ENCODE measurements at places on chromosomes 13 and 19.

GRCh38 chr13:46648166-46648607 lies 95.2 kb downstream of the LRCH1 start:
- DNase-seq = no peak

DNA sequence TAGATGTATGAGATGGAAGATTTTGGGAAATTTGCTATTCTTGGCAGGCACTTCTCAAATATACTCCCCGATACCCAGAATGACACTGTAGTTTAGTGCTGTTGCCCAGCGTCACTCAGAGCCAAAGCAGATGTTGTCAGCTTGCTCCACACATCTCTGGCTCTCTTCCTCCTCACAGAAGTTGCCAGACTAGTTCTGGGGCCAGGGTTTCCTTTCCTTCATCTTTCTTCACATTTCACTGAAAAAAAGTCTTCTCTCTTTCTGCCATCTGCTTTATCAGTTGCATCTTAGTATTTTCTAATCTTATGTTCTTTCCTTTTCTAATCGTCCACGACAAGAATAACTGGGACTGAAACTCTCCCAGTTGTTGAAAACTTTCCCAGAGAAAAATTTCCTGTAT lies 251.4 kb downstream of the RGCC start:
- no peak for DNase-seq

GRCh38 chr19:7871437-7872305 lies 2.5 kb downstream of the PRR36 start:
- peak; percentile 38 for DNase-seq

DNA sequence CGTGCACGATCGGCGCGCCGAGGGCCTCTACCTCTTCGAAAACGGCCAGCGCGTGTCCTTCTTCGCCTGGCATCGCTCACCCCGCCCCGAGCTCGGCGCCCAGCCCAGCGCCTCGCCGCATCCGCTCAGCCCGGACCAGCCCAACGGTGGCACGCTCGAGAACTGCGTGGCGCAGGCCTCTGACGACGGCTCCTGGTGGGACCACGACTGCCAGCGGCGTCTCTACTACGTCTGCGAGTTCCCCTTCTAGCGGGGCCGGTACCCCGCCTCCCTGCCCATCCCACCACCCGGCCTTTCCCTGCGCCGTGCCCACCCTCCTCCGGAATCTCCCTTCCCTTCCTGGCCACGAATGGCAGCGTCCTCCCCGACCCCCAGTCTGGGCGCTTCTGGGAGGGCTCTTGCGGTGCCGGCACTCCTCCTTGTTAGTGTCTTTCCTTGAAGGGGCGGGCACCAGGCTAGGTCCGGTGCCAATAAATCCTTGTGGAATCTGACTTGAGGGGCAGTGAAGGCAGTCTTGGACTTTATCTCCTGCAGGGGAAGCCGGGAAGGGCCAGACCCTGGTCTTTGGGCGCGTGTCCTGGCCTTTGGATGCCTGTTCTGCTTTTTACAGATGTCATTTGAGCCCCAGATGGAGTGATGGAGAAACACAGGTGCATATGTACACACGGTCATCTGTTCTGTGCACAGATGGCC lies 2.2 kb downstream of the CLEC11A start:
- DNase-seq = no peak

DNA sequence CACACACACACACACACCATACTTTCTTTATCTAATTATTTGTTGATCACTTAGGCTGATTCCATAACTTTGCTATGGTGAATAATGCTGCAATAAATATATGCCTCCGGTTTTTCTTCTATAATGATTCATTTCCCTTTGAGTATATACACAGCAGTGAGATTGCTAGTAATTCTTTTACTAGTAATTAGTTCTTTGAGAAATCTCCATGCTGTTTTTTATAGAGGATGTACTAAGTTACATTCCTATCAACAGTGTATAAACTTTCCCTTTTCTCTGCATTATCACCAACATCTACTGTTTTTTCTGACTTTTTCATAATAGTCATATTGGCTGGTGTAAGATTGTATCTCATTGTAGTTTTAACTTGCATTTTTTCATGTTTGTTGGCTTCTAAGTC lies 1405.1 kb downstream of the PCDH9 start:
- DNase-seq = no peak

GRCh38 chr19:6076675-6077463 lies 33.4 kb downstream of the RFX2 start:
- no peak for DNase-seq

GRCh38 chr13:27926644-27927434 lies 7.0 kb downstream of the PDX1 start:
- no peak for DNase-seq

- DNase-seq = no peak
These were observed 10.4 kb upstream of the MAP2K2 start for GRCh38 chr19:4134351-4134750.

DNA sequence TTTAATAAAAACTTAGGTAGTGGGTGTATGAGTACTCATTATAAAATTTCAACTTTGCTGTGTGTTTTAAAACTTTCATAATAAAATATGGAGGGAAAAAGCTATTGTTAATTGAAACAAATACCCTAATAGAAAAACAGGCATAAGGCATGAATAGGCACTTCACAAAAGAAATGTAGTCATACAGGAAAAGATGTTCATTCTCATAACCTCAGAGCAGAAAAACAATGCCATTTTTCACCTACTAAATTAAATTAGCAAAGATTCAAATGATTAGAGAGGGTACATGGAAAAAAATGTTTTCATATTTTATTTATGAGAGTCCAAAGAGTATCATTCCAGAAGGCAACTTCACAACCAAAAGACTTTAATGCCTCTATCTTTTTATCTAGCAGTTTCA lies 20.6 kb upstream of the ELF1 start:
- no peak for DNase-seq

DNA sequence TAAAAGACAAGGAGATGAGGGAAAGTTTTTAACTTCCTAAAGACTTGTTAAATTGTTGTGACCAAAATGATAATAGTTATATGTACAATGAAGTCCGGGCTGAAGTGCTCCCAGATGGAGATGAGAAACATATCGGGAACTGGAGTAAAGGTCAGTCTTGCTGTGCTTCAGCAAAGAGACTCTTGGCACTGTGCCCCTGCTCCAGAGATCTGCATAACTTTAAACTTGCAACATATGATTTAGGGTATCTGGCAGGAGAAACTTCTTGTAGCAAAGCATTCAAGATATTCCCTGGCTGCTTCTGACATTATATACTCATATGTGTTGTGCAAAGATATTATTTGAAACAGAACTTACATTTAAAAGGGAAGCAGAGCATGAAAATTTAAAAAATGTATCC lies 786.6 kb upstream of the SLITRK6 start:
- no peak for DNase-seq

DNA sequence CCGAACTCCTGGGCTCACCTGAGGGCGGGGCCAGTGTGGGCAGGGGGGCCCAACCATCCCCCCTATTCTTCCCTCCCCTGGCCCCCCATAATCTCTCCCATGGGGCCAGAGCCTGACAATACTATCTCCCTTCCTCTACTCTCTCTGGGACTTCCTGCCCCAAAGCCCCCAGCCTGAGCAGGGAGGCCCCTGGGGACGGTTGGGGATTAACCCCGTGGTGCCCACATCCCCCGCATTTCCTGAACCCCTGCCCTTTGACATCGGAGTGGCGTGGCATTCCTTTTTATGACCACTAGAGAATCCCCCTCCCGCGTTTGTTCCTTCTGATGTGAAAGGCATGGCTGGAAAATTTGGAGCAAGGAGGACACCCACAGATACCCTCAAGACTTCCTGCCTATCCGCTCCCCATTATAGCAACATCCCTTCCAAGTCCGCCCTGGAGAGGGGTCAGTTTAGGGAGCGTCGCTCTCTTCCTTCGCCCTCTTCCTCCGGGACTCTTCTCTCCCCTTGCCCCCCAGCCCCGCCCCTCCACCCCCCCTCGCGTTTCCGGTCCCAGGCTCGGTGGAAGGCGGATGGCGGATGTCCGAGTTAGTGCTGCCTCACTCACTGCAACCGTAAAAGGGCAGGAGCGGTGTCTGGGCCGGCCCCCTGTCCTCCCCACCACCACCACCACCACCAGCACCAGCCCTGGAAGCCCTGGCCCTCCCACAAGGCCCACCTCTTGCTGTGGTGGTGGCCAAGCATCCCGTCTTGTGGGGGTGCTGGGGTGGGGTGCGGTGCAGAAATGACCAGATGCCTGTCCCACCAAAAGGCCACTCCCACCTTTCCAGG lies 1.8 kb downstream of the VASP start:
- no peak for DNase-seq

DNA sequence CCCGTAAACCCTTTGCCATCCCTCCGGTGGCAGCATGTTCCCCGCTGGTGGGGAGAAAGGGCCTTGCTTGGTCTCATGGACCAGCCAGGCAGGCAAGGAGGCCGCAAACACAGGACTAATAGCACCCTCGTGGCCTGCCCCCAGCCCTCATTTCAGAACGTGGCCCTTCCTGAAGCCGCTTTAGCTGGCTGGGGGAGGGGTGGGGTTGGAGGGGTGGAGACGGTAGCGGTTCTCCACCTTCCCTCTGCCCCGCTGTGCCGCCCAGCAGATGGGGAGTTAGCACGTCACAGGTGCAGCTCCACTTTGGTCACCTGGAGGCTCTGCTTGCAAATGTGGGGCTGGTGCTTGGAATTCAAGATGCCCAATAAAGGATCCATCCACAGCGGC lies 59.3 kb upstream of the URI1 start:
- no peak for DNase-seq

DNA sequence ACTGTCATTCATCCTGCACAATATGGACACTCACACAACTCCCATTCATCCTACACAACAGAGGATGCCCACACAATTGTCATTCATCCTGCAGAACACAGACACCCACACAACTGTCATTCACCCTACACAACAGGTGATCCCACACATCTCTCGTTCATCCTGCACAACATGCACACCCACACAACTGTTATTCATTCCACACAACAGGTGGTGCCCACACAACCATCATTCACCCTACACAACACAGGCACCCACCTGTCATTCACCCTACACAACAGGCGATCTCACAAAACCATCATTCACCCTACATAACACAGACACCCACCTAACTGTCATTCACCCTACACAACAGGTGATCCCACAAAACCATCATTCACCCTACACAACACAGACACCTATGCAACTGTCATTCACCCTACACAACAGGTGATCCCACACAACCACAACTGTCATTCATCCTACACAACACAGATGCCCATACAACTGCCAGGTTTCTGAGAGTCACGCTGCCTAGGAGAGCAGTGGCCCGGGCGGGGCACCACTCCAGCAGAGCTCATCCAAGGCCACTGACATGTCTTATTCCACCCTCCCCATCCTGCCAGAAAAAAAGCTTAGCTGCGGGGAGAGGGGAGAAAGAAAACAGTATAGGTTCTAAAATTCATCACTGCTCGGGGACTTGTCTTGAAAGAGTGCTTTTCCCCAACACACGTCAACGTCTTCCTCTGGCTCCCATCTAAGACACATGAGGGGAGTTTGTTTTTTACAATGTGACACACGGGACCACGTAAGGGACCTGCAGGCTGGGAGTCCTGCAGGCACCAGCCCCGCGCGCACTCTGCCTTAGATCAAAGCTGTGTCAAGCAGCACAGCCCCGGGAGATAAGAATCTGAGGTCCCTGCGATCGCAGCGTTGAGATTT lies 44.0 kb downstream of the KLF2 start:
- DNase-seq = peak; percentile 51

DNA sequence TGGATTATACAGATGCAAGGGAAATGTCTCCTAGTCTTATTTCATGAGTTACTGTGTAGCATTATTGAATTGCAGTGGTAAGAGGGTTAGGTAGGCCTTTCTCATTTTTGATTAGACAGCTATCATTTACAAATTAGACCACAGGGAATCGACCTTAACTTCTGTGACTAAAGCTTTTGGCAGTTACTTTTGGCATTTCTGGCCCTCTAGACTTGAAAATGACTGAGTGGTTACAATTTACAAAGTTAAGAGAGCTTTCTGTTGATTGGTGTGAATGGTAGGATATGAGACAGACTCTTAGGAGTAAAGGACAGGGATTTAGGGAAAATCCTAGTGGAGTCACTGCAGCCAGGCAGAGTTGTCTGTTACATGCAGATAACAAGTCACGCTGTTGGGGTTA lies 86.1 kb downstream of the GGACT start:
- no peak for DNase-seq
